ENCODE measurements at places on chromosomes 16 and 17. TPM values are rescaled to one million over a fixed set of nuclear protein-coding genes. Genes with fewer than 3 reads are reported as not detected.

Gene TBC1D28
- 0.16 TPM for total RNA-seq

Gene MT1A
- total RNA-seq, result not detected

Gene PRSS33
- total RNA-seq, result 0.27 TPM

Gene TOB1
- 43.9 TPM for total RNA-seq

Gene KRTAP4-9
- not detected for total RNA-seq

Gene PRSS53
- total RNA-seq, result 2.3 TPM

Gene HOXB1
- total RNA-seq, result 0.96 TPM

DNA sequence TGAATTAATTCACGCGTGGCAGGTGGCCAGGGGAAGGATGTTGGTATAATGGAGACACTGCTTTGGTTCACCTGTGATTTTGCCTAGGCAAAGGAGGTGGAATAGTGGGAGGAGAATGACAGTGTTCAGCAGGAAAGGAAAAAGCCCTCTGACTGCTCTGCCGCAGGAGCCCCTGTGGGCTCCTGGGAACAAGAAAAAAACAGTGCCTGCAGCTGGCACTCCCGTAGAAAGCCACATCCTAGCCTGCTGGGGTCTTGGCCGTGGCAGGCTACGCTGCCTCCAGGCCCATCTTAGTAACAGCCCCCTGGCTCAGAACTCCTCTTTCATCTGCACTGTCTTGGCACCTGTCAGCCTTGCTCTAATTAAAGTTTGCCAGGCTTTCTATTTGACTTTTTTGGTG is 20.6 kb downstream of the ADORA2B start:
- no peak overlapping the region for H3K27ac ChIP-seq
- no peak for DNase-seq
- H3K27me3 ChIP-seq, result peaks cover 6% of the 10 kb centered on the region
- H3K4me3 ChIP-seq, result no peak overlapping the region

DNA sequence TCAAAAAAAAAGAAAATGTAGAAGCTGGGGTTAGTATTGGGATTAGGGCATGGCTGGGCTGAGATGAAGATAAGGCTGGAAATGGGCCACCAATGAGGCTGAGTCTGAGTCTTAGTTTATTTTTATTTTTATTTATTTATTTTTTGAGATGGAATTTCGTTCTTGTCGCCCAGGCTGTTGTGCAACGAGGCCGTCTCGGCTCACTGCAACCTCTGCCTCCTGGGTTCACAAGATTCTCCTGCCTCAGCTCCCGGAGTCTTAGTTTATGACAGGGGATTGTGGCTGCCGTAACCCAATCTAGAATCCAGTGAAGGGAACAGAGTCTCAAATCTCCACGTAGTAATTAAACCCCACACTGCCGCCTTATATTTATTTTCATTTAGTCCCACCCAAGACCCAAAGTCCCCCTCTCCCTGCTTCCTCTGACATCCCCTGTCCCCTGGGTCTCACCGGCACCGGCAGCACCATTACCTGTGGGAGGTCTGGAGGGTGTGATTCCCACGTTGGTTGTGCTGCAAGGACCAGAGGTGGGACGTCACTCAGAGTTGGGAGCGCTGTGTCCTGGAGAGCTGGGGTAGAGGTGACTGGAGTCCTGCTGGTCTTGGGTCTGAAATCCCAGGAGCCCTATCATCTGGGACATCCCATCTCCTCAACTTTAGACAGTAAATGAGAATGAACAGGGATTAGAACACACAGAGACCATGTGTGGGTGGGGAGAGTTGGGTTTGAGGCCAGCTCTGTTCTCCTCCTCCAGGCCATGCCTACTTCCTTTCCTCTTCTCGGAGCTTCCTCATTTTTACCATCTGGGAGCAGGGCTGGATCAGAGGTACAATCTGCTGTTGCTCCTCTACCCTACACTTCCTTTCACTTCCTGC is at the start of gene CLEC10A:
TSS of gene CLEC10A (minus strand) at position 671 of the 875 bp plus-strand sequence. CDS start 1,439 bp downstream, outside the sequence.
- H3K4me1 ChIP-seq, result no peaks in the 10 kb centered on the region
- no peak for DNase-seq
- no peak within 1 kb of the TSS for H3K4me3 ChIP-seq
- no peaks in the 10 kb centered on the region for H3K36me3 ChIP-seq
- H3K27me3 ChIP-seq, result peaks cover 8% of the 10 kb centered on the region

GRCh38 chr16:30766206-30766932 is 4.2 kb downstream of the RNF40 start:
- DNase-seq, result no peak
- peaks cover 21% of the 10 kb centered on the region for H3K36me3 ChIP-seq
- peaks cover 11% of the 10 kb centered on the region for H3K4me1 ChIP-seq
- no peaks in the 10 kb centered on the region for H3K27me3 ChIP-seq

DNA sequence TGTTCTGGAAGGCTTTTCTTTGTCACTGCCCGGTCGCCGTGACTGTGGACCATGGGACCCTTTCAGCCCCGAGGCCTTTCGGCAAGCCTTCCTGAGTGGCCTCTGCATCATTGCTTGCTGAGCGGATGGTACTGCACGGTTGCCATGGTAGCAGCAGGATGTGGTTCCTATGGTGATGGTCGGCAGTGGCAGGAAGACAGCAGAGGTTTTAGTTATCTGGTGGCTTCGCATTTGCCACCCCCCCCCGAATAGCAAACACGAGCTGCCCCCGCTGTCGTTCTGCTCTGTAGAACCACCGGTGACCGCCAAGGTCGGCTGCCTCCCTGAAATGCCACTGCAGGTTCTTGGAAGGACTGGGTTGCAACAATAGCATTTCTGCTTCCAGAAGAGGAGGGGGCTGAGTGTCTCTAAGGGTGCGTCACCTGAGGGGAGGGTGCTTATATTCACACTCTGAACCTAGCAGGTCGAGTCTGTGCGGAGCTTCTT is 76.6 kb downstream of the CMIP start:
- H3K27ac ChIP-seq, result no peak overlapping the region
- H3K36me3 ChIP-seq, result peaks cover 8% of the 10 kb centered on the region
- no peaks in the 10 kb centered on the region for H3K27me3 ChIP-seq
- H3K4me1 ChIP-seq, result no peaks in the 10 kb centered on the region

- H3K4me3 ChIP-seq, result no peak overlapping the region
- peaks cover 14% of the 10 kb centered on the region for H3K27me3 ChIP-seq
- peaks cover 1% of the 10 kb centered on the region for H3K4me1 ChIP-seq
- peaks cover 2% of the 10 kb centered on the region for H3K36me3 ChIP-seq
- DNase-seq, result no peak
Measured at GRCh38 chr16:51210087-51210486, 59.0 kb upstream of the SALL1 start.

DNA sequence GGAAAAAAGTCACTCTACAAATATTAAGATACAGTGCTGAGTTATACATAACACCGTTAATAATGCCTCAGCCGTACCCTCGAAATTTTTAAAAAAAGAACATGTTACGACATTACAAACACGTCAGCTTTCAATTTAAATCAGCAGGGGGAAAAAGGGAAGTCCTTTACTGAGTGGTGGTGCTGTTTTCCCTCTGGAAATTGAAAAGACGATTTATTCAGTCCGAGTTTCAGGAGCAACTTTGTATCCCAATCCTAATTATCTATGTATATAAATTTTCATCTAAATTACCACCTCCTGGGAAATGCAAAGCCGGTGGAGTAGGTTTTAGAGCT is 1.3 kb downstream of the NETO2 start:
- peak overlapping the region; percentile 94 for H3K27ac ChIP-seq
- H3K4me1 ChIP-seq, result peaks cover 27% of the 10 kb centered on the region
- H3K4me3 ChIP-seq, result peak overlapping the region; percentile 90
- H3K27me3 ChIP-seq, result peaks cover 19% of the 10 kb centered on the region

DNA sequence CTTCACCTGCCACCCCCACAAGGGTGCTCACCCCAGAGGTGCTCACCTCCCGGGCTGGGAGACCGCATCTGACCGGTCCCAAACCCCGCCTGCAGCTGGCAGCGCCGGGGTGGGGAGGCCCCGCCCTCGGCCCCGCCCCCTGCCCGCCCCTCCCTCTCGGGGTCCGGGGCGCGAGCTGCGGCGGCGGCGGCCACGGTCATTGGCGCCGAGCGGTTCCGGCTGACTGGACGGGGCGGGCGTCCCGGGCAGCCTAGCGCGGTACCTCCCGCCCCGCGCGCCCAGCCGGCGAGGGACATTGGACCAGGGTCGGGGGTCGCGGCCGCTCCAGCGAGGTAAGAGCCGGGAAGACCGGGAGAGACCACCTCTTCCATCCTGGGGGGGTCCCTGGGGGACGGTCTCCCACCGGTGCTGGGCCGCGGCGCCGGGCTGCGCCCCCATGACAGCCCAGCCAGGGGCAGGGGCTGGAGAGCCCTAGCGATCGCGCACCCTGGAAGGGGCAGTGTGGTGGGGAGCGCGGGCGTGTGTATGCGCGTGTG is at the start of gene CACNG5:
TSS of gene CACNG5 (plus strand) at position 199 of the 536 bp plus-strand sequence. CDS start 42,216 bp downstream, outside the sequence.
- H3K4me3 ChIP-seq, result no peak within 1 kb of the TSS
- H3K4me1 ChIP-seq, result peaks cover 2% of the 10 kb centered on the region
- peak; percentile 22 for DNase-seq

- no peaks in the 10 kb centered on the region for H3K27me3 ChIP-seq
- no peak for DNase-seq
- H3K27ac ChIP-seq, result no peak overlapping the region
Measured at GRCh38 chr17:16068323-16068722, 68.7 kb downstream of the TTC19 start.

DNA sequence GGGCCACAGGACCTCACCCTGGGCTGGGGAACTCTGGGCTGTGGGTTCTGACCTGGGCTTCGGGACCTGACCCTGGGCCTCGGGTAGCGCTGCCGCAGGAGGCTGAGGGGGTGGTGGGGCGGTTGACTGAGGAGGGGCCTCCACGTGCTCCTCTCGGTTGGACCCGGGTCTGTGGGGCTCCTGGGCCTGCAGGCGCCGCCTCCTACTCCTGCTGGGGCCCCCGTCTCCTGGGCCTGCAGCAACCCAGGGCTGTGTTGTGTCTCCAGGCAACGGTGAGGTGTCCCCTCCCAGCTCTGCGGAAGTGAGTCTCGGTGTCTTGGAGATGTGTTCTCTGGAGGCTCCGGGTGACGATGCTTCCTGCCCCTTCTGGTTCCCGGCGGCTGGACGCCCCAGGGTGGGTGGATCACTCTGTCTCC is 41.5 kb upstream of the GNG13 start:
- peaks cover 4% of the 10 kb centered on the region for H3K36me3 ChIP-seq
- no peaks in the 10 kb centered on the region for H3K27me3 ChIP-seq
- DNase-seq, result no peak
- no peak overlapping the region for H3K27ac ChIP-seq
- H3K4me3 ChIP-seq, result no peak overlapping the region

GRCh38 chr16:12530302-12530701 is 273.4 kb downstream of the CPPED1 start:
- no peaks in the 10 kb centered on the region for H3K27me3 ChIP-seq
- no peak for DNase-seq
- peaks cover 1% of the 10 kb centered on the region for H3K36me3 ChIP-seq
- H3K4me3 ChIP-seq, result no peak overlapping the region
- H3K27ac ChIP-seq, result no peak overlapping the region

Data from progenitor cell of endocrine pancreas (in vitro differentiated cells).